ENCODE measurements at places on chromosomes 4 and X. TPM values are rescaled to one million over a fixed set of nuclear protein-coding genes. Genes with fewer than 3 reads are reported as not detected.

- DNase-seq = no peak
Measured at GRCh38 chrX:123983240-123983639, 21.7 kb downstream of the STAG2 start.

DNA sequence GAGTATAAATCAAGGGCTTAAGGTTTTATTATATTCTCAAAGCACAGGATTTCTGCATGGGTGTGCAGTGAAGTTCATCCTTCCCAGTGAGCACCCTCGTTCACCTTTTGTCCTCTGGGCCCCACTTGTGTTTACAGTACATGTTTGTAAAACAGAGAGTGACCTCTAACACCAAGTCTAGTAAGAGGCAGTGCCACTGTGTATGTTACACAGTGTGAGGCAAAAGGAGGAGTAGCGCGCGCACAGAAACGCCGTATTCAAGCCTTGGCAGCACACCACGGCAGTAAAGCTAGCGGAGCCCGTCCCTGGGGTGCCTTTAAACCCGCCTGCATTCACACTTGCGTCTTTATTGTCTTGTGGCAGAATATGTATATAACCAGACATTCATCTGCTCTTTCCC is 51.9 kb downstream of the CCNI start:
- no peak for DNase-seq

- DNase-seq = no peak
Measured at GRCh38 chr4:2812612-2813354, 19.9 kb downstream of the SH3BP2 start.

GRCh38 chr4:95979961-95980876 is 140.3 kb downstream of the PDHA2 start:
- DNase-seq = no peak

DNA sequence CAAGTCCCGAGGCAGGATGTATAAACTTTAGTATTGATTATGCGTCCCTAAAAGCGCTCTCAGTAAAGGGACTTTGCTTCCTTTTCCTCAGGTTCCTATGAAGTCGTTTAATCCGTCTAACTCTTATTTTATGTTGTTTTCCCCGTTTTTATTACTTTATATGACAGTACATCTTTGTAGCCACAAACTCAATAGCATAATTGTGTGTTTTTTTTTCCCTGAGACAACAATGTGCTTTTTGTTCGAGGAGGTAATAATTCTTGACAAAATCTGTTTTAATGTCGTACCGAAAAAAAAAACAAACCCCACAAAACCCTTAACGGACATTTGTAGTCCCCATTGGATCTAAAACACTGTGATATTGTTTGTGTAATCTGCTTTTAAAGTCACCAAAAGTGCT is 17.9 kb upstream of the PPP2R3B start:
- no peak for DNase-seq

NLRP2B gene
- polyA plus RNA-seq = not detected

DNA sequence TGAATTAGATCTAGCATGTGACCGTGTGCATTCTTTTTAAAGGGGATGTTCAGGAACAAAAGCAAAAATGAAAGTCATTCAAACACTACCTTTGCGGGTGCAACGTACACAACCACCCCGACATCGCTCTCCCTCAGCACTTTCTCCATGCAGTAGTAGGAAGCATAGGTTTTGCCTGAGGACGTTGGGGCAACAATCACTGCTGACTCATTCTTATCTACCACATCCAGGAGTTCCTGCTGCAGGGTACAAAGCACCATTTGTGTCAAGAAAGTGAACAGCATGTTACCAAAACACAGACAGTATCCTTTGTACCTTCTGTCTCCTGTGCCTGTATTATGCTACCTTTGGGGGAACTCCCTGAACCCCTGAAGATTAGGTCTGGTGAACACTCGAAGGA is 58.6 kb downstream of the DDX60L start:
- no peak for DNase-seq

GRCh38 chr4:144399927-144400326 is 246.0 kb upstream of the HHIP start:
- no peak for DNase-seq

- DNase-seq = no peak
Measured at GRCh38 chrX:964831-965416, 247.5 kb downstream of the CRLF2 start.

MAGEA12 gene
- polyA plus RNA-seq = not detected

- no peak for DNase-seq
Measured at GRCh38 chr4:142696334-142697122, 149.6 kb downstream of the INPP4B start.

GRCh38 chr4:102620697-102621497 is 119.7 kb downstream of the NFKB1 start:
- DNase-seq = peak; percentile 50

DNA sequence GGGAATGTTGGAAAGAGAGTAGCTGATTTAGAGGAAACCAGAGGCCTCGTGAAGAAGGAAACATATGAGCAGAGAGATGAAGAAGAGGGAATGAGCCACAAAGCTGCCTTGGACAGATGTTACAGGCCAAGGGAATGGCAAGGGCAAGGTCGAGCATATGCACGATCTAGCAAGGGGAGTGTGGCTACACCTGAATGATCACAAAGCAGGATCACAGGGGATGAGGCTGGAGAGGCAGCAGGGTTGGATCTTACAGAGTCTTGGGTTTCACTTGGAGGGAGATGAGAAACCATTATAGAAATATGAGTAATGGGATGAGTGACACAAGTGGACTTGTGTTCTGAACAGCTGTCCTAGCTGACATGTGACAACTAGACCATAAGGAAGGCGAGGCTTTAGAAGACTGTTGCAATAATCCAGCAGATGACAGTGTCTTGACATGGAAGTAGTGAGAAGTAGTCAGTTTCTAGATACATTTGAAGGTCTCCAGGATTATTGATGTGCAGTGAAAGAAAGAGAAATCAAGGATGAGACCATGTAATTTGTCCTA is 58.7 kb downstream of the RASGEF1B start:
- no peak for DNase-seq

SCRG1 gene
- polyA plus RNA-seq = 0.60 TPM

DNA sequence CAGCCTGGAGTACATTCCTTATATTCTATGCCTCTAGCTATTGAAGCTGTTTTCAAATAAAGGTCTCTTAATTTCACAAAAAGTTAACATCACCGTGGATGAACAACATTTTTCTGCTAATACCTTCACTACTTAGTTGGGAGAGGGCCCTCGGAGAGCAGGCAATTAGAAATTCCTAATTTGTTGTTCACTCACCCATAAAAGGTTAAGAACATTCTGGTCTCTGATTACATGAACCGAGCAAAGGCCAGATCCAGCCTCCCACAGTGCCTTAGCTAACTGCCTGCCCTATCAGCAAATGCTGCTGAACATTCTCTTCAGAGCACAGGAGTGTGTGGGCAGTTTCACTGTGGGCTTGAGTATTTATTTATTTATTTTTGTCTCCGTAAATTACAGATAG is 36.0 kb upstream of the TTC29 start:
- peak; percentile 20 for DNase-seq

KIAA1210 gene
- polyA plus RNA-seq = 1.3 TPM

EFHC2 gene
- 8.9 TPM for polyA plus RNA-seq

LAP3 gene
- 86.6 TPM for polyA plus RNA-seq

ATP8A1 gene
- polyA plus RNA-seq = 13.6 TPM

- no peak for DNase-seq
Measured at GRCh38 chrX:132877954-132878536, 80.4 kb downstream of the HS6ST2 start.

DNA sequence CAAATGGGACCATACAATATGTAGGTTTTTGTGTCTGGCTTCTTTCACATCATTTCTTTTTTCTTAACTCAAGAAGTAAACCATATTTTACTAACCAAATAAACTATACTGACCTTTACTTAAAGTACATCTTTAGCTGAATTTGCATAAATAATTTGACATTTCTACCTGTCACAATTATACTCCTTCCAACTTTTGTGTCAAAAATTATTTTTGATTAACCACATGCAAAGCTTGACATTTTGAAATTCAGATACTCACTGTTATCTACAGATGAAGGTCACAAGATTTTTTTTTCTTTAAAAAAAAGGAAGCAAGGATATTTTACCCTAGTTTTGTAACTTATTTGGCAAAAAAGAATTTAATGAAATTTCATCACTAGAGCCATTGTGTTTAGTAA is 12.0 kb upstream of the RAB9A start:
- no peak for DNase-seq

- no peak for DNase-seq
Measured at GRCh38 chrX:40987413-40987812, 97.8 kb upstream of the USP9X start.

TEX28 gene
- not detected for polyA plus RNA-seq
